Activated CD4-positive, alpha-beta memory T cell treated with anti-CD3 and anti-CD28 coated beads, Interleukin-2, amount 10 ng/mL, durations not matched to agents 7 days and 5 days (primary cell): ENCODE measurements at places on chromosomes 12 and 14. TPM values are rescaled to one million over a fixed set of nuclear protein-coding genes. Genes with fewer than 3 reads are reported as not detected.

- DNase-seq = no peak
- no peaks in the 10 kb centered on the region for H3K27me3 ChIP-seq
- no peaks in the 10 kb centered on the region for H3K36me3 ChIP-seq
- H3K4me1 ChIP-seq = peaks cover 5% of the 10 kb centered on the region
- no peak overlapping the region for H3K27ac ChIP-seq
These were observed 87.2 kb upstream of the FGD4 start for GRCh38 chr12:32312049-32312670.

DNA sequence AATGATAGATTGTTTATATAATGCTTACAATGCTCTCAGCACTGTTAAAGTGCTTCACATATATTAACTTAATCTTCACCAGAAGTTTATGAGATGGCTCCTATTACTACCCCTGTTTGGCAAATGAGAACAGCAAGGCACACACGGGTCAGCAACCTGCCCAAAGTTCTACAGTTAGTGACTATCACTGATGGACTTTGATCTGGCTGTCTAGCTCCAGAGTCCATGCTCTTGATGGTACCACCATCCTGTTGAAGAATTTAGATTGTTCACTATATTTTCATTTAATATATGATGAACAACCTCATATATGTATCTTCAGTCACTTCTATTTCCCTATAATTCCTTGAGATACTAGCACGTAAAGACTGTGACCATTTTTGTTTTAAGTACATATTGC, 10.6 kb downstream of the GLIPR1 start:
- H3K27ac ChIP-seq = no peak overlapping the region
- no peak overlapping the region for H3K4me3 ChIP-seq
- DNase-seq = no peak
- no peaks in the 10 kb centered on the region for H3K27me3 ChIP-seq

DNA sequence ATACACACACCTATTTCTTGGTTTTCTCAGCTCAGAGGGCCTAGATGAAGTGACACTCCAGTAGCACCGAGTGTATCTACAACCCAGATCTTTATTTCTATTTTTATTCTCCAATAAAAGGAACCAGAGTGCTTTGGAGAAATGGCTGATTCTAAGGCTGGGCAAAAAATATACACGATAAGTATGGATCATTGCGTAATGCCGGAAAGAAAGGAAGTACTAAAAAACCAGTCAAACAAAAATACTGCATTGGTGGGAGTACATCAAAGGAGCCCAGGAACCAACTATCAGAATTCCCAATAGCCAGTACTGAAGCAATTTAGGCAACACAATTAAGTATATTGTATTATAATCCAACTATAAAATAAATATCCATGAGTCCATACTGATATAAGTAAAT, 400.9 kb upstream of the CCDC196 start:
- DNase-seq = no peak
- no peaks in the 10 kb centered on the region for H3K36me3 ChIP-seq
- H3K27me3 ChIP-seq = peaks cover 14% of the 10 kb centered on the region
- no peaks in the 10 kb centered on the region for H3K4me1 ChIP-seq
- no peak overlapping the region for H3K27ac ChIP-seq

DNA sequence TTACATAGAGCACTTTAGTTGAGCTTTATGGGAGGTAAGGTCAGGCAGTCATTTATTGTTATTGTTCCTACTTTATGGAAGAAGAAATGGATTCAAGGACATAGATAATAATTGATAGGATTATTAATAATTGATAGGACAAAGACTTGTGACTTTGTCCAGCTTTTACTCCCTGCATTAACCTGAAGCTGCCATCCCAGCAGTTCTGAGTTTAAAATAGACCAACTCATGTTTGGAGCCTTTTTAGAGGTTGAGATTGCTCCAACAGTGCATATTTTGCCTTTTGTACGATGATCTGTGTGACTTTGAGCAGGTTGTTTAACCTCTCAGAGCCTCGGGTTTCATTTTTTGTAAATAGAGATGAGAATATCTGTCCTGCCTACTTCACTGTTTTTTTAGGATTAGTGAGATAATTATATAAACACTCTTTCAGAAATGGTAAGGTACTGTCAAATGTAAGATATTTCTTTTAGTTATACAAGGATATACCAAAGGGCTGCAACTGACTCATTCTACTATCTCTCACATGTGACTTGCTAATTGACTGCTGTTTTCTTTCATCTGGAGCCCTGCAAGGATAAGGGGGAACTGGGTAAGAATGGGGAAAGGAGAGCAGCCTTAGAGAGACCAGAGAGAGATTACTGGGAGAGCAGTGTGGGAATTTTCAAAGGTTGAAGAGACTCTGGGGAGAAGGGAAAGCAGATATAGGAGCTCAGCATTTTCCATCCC, 15.3 kb downstream of the WDR20 start:
- no peak overlapping the region for H3K4me3 ChIP-seq
- H3K27me3 ChIP-seq = no peaks in the 10 kb centered on the region
- peaks cover 8% of the 10 kb centered on the region for H3K4me1 ChIP-seq
- DNase-seq = no peak
- no peak overlapping the region for H3K27ac ChIP-seq

DNA sequence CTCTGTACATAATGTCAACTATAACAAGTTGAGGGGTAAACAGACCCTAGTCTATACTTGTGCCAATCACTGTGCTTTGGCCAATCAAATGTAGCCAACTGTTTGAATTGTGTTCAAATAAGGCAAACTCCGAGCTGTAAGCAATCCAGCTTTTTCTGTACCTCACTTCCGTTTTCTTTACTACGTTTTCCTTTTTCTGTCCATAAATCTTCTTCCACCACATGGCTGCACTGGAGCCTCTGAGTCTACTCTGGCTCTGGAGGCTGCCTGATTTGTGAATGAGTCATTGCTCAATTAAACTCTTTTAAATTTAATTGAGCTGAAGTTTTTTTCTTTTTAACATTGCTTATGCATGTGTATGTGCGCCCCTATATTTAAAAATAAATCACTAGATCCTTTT, 29.7 kb downstream of the CLEC1A start:
- no peak for DNase-seq
- H3K27ac ChIP-seq = no peak overlapping the region

- DNase-seq = no peak
- no peak overlapping the region for H3K27ac ChIP-seq
- H3K27me3 ChIP-seq = peaks cover 35% of the 10 kb centered on the region
- H3K4me1 ChIP-seq = peaks cover 3% of the 10 kb centered on the region
- H3K36me3 ChIP-seq = no peaks in the 10 kb centered on the region
- H3K4me3 ChIP-seq = no peak overlapping the region
These were observed 7.9 kb upstream of the NYNRIN start for GRCh38 chr14:24390701-24391468.

DNA sequence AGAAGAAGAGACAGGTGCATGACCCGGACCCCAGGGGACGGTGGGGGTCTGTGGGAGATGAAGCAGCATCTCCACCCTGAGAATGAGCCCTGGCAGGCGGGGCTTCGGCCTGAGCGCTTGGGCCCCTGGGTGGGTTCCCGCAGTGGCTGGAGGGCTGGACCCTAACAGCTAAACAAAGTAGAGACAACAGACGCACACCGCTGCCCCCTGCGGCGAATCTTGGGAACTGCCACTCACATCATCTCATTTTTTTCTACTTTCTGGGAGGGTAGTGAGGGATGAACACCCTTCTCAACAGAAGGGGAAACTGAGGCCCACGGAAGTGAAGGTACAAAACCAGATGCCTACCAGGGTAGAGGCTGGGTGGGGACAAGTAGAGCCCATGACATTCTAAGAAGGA, 104.7 kb downstream of the RFLNA start:
- H3K27ac ChIP-seq = no peak overlapping the region
- H3K36me3 ChIP-seq = peaks cover 16% of the 10 kb centered on the region
- no peaks in the 10 kb centered on the region for H3K27me3 ChIP-seq
- H3K4me1 ChIP-seq = peaks cover 3% of the 10 kb centered on the region

DNA sequence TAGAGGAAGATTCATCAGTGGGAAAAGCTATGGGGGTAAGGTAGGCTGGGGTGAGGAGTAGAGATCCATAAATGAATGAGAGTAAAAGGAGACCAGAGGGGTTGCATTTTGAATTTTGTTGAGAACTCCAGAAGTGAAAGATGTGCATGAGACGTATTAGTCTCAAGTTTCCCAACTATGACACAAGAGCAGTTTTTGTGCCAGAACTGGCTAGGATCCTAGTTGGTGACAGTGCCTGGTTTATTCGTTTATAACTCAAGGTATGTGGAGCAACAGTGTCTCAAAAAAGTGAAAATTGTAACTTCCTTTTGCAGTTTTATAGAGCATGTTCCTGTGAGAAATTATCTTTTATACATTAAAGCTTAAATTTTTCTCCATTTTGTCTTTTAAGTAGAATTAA, 377.0 kb downstream of the NPAS3 start:
- H3K27ac ChIP-seq = no peak overlapping the region
- no peak overlapping the region for H3K4me3 ChIP-seq
- no peaks in the 10 kb centered on the region for H3K27me3 ChIP-seq

DNA sequence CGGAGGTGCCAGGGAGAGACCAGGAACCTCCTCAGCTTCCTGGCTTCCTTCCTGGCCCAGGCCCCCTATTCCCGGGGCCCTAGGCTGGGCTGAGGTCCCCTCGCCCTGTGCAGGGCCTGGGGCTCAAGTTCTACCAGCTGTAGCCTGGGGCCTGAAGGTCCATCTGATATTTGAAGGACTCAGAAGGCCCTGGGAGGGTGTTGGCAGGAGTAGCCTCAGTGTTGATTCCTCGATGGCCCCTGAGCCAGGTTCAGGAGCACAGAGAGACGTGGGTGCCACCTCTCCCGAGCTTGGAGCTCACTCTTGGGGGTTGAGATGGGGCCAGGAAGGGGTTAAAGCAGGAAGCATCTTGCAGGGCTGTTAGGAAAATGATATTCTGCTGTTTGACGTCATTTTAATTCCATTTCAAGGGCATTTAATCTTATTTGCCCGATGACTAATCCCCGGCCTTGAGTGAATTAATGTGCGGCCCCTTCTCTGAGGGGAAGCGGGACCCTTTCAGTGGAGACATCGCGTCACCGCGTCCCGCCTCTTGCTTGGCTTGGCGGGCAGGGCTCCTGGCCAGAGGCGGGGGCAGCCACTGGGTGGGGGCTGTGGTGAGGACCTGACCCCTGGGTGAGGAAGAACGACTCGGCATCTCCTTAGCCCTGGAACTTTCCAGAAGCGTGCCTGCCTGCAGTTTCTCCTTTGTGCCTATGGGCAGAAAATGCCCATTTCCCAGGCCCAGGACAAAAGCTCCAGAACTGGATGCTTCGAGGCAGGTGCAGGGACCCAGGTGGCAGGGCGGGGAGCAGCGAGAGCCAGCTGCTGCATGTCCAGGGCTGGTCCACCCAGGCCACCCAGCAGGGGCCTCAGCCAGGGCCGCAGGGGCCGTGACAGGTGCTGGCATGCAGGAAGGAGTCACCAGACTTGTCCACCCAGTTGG, 158.3 kb downstream of the KIF26A start:
- H3K27me3 ChIP-seq = no peaks in the 10 kb centered on the region
- H3K4me1 ChIP-seq = no peaks in the 10 kb centered on the region
- H3K36me3 ChIP-seq = peaks cover 3% of the 10 kb centered on the region
- H3K4me3 ChIP-seq = no peak overlapping the region
- no peak for DNase-seq

DNA sequence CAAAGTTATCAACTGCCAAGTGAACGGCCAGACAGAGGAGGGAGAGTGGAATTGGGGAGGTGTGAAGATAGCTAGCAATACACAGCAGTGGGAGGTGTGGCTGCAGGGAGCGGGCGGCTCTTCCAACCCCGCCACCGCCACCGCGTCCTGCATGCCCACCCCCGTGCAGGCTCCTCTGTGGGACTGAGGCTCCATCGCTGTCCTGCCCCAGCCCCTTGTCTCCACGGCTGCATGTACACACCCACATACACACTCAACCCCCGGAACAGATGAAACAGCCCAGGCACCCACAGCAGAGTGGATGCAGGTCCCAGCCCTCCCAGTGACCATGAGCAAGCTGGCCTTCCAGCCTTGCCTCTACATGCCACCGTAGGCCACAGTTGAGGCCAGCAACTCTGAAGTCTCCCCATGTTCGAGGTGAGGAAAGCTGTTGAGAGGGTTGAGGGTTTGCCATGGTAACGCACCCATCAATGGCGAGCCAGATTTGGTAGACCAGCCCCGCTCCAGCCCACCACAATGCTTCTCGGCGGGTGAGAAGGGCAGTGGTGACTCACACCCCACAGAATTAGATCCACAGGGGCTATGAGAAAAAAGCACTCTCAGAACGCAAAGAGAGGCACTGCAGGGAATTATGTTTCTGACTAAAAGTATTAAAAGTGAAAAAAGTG, 39.3 kb downstream of the PITPNM2 start:
- no peak overlapping the region for H3K4me3 ChIP-seq
- no peaks in the 10 kb centered on the region for H3K27me3 ChIP-seq
- no peak for DNase-seq
- peaks cover 19% of the 10 kb centered on the region for H3K4me1 ChIP-seq

GRCh38 chr14:74459289-74459946, 33.4 kb upstream of the SYNDIG1L start:
- no peaks in the 10 kb centered on the region for H3K4me1 ChIP-seq
- peak; percentile 22 for DNase-seq
- H3K27me3 ChIP-seq = peaks cover 9% of the 10 kb centered on the region
- H3K27ac ChIP-seq = no peak overlapping the region

DNA sequence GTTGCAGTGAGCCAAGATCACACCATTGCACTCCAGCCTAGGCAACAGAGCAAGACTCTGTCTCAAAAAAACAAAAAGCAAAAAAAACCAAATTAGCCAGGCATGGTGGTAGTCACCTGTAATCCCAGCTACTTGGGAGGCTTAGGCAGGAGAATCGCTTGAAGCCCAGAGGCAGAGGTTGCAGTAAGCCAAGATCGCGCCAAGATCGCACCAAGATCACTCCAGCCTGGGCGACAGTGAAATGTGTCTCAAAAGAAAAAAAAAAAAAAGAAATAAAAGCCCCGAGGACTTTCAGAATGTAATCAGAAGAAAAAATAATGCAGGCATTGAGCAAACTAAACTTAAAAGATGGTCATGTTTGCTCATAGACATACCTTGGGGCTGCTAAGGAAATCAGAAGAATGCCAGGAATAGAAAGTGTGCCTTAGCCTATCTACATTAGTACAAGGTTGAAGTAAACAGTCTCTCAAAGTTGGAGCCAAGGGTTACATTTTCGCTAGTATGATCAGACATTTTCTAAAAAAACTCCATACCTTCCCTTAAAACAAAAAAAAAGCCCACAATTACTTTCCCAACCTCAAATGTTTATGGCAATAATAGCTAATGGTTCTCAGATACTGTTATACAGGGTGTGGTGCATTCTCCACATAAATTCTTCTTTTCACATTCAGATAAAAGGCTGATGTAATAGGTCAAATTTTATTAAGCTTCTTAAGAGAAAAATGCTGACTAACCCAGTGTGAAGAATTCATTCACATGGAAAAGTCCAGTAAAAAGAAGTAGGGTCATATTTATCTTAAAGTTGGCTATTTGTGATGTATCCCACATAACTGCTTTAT, 15.8 kb downstream of the DTD2 start:
- peaks cover 7% of the 10 kb centered on the region for H3K36me3 ChIP-seq
- H3K4me1 ChIP-seq = no peaks in the 10 kb centered on the region
- no peaks in the 10 kb centered on the region for H3K27me3 ChIP-seq
- H3K27ac ChIP-seq = no peak overlapping the region
- no peak for DNase-seq
- H3K4me3 ChIP-seq = no peak overlapping the region

SYT10 gene
- not detected for total RNA-seq

CLEC4C gene
- total RNA-seq = not detected

UBE3B gene
- 37.5 TPM for total RNA-seq

IL26 gene
- 2.3 TPM for total RNA-seq

C3AR1 gene
- total RNA-seq = 12.2 TPM
